ENCODE measurements at places on chromosomes 12 and 14.

DNA sequence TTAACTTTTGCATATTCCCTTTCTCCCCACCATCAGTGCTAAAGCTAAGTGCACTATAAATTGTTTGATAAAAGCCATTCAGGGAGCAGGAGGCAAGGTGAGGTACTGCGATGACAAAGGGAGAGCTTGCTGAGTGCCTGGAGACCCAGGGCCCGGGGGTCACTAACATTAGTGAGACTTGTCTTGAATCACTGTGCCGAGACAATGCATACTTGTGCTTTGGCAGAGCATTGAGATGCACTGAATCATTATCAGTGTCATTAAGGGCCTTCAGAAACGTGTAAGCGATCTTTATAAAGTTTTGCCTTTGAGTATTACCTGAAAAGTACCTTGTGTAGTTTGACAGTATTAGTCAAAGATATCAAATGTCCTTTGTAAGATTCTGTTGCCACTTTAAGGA lies 447.5 kb downstream of the PCNX1 start:
- no peak for DNase-seq

GRCh38 chr12:14514946-14515345 lies 52.7 kb downstream of the PLBD1 start:
- DNase-seq = no peak

GRCh38 chr12:57474430-57474829 lies 5.2 kb downstream of the ARHGAP9 start:
- DNase-seq = no peak

- DNase-seq = no peak
Observed at GRCh38 chr12:109877504-109878246, 2.7 kb downstream of the GLTP start.

GRCh38 chr14:102668291-102668873 lies 75.9 kb downstream of the RCOR1 start:
- no peak for DNase-seq

DNA sequence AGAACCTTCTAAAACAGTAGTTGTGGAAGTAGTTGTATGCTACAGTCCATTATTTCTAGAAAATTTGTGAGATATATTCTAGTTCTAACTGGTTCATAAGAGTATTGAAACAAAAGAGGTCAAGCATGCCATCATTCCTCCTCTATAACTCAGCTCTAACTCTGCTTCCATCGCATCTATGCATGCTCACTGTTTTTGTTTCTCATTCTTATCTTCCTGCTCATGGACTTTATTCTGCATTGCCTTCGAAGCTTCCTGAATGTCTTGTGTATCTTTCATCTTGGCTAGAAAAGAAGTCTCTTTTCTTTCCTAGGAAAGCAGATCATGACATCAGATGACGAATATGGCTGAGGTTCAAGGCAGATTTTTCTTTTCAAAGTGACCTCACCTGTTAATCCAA lies 402 bp downstream of the LMNTD1 start:
- DNase-seq = peak; percentile 70

Measured in adipocyte (in vitro differentiated cells).